Ureter (tissue), 1 donor: ENCODE measurements at places on chromosomes 3 and 15.

GRCh38 chr15:91599261-91599660, 254.2 kb upstream of the SLCO3A1 start:
- DNase-seq = no peak

- DNase-seq = no peak
These were observed 187.3 kb upstream of the NSMCE3 start for GRCh38 chr15:29456964-29457363.

DNA sequence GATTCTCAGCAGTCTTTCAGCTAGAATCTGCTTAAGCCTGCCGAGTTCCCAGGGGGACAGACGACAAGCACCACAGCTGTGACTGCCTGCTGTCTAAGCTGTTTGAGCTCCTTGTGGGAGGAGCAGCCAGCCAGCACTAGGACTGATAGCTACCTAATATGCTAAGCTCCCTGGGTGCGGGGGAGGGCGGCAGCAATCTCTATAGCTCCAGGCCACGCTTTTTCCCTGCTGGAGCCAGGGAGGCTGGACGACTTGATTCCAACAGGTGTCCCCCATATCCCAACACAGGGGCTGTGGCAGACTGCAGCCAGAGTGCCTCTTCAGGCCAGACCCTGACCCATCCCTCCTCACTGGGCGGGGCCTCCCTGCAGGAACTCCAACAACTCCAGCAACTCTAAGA, 134.1 kb upstream of the ARPP21 start:
- no peak for DNase-seq

- no peak for DNase-seq
These were observed 9.2 kb downstream of the ARF4 start for GRCh38 chr3:57587905-57588304.

DNA sequence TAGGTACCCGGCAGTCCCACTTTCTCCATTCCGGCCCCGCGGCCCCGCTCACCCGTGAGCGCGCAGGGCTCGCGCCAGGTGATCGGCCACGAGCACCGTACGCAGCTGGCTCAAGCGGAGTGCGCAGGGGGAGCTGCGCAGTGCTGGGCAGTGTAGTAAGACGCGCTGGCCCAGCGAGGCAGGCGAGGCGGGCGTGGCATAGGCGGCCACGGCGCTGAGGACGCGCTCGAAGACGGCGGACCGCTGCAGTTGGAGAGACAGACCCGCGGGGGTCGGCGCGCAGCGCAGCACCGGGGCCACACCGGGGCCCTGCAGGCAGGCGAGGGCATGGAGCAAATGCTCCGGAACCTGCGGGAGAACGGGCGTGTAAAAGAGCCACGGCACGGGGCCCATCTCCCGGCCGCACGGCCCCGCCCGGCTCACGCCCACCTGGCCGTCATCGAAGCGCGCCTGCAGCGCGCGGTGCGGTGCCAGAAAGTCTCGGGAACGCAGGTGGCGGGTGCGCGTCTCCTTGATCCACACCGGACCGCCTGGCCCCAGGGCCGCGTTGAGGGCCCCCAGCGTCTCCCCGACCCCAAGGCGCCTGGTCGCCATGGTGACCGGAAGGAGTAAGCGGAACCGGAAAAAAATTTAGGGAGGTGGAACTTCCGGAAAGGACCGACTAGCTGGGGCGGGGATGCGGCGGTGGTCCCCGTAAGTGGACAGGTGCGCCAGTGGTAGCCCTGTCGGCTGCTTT, at the start of gene DALRD3:
DALRD3 (minus strand) TSS at position 610 of the 736 bp plus-strand sequence; CDS start at position 594, 16 bp downstream.
- DNase-seq = peak; percentile 70

- no peak for DNase-seq
These were observed 12.2 kb upstream of the CCDC54 start for GRCh38 chr3:107365051-107365450.

DNA sequence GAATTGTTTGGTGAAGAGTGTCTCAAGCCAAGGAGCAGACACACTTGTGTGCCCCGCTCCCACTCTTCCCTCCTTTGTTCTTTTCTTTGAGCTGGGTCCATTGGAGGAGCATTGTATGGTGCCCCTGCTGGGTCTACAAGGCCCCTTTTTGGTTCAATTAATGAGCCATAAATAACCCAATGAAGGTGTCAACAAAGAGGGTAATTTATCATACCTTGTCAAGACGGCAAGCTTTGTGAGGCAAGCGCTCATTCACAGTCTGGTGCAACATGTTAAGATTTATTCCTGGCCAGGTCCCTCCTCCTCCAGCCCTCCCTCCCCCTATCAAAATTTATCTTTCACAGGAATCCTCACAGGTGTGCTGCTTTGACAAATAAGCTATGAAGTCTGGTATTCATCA, 300.1 kb downstream of the RORA start:
- DNase-seq = no peak

DNA sequence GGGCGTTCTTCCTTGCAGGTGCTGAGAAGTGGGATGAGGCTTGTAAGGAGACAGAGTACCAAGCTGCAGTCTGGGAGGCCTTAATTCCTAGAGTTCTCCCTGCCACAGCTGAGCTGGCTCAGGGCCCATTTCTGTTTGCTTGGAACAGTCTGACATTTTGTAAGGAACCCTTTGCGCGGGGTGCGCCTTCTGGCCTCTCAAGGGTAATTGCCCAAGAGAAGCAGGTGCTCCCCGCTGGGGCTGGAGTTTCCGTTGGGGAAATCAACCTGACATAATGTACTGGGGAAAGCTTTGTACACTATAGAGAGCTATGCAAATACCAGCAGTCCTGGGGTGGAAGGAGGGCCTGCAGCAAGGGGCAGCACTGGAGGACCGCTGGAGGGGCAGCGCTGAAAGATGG, 83.6 kb downstream of the HMG20A start:
- no peak for DNase-seq

DNA sequence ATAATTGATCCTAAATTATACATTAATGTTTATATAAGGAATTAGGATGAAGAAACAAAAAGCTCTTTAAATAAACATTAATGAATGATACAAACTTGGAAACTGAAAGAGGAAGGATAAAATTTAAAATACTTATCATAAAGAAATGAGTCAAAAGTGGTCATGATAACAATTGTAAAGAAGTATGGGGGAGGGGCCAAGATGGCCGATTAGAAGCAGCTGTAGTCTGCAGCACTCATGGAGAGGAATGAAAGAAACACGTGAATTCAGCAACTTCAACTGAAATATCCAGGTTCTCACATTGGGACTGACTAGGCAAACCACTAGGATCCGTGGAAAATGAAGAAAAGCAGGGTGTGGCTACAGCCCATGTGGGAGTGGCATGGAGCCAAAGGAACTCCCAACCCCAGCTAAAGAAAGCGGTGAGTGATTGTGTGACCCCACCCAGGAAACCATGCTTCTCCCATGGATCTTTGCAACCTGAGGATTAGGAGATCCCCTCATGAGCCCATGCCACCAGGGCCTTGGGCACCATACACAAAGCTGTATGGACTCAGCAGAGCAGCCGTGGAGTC, 13.1 kb upstream of the CP start:
- DNase-seq = no peak
